ENCODE measurements at places on chromosomes 11 and 22.

DNA sequence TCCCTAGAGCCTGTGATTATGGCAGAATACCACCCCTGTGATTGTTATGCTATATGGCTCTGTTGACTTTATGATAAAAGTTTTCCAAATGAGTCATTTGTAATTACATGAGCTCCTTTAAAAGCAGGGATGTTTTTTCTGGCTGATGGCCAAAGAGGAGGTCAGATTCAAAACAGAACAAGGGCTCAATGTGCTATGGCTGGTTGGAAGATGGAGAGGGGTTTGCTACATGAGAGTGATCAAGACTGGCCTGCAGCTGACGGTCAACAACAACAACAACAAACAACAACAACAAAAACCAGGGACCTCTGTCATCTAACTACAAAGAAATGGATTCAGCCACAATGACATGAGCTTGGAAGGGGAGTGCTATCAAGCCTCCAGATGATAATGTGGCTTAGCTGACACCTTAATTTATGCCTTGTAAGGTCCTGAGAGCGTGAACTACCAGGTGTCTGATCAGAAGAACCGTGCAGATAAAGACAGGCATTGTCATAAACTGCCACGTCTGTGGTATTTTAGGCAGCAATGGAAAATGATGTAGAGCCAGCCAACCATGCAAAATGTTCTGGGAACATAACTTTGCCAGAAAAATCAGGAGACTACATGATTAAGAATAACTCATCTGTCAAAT lies 47.2 kb downstream of the PIWIL3 start:
- DNase-seq: no peak

DNA sequence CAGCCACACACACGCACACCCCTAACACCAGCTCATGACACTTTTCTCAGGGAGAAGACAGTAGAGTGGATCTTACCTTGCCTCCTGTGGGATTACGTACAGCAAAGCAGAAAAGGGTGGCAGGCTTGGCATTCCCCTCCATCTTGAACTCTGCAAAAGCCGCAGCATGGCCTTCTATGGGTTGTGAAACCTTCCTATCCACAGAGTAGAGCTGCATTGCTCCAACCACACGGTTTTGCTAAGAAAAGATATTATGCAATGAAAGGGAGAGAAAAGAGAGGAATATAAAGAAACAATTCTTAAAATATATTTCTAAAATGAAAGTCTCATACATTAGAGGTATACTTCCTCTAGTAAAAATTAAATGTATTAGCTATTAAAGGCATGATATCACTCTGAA lies 48.8 kb downstream of the CLTCL1 start:
- DNase-seq: no peak

GRCh38 chr11:116533186-116533825 lies 239.5 kb downstream of the BUD13 start:
- DNase-seq: no peak

- DNase-seq: peak; percentile 90
Measured at GRCh38 chr11:93197380-93198214, at the start of gene SLC36A4. SLC36A4 (minus strand) TSS chr11:93197991; CDS start chr11:93197832, 159 bp downstream.

GRCh38 chr11:118996926-118997626 lies 862 bp upstream of the CENATAC start:
- DNase-seq: peak; percentile 54

DNA sequence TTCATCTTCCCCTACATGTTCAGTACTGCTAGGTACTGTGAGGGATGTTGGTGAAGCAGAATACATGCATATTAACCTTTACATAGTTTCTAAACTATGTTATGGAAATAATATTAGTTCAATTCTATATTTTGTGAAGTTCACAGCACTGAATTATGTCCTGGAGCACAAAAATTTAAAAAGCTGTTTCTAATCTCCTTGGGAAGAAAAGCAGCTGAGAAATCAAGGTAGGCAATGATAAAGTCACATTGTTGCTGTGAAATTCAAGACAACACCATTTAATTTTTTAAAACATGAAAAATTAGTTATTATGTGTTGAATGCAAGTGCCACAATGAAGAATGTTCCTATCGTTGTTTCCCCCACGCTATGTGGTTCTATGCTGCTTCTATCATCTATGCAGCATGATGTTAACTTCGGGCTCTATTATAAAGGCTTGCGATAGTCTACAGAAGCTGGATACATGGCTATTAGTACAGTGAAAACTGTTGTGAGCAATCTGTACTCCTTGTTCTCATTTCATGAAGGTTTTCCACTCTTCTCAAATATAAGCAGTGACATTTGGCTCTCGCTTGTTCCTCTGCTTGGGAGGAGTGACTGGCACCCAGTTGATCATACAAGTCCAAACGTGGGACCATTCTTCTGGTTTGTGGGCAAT lies 164.3 kb downstream of the AASDHPPT start:
- DNase-seq: no peak

GRCh38 chr11:7072401-7073028 lies 16.3 kb upstream of the RBMXL2 start:
- DNase-seq: no peak

DNA sequence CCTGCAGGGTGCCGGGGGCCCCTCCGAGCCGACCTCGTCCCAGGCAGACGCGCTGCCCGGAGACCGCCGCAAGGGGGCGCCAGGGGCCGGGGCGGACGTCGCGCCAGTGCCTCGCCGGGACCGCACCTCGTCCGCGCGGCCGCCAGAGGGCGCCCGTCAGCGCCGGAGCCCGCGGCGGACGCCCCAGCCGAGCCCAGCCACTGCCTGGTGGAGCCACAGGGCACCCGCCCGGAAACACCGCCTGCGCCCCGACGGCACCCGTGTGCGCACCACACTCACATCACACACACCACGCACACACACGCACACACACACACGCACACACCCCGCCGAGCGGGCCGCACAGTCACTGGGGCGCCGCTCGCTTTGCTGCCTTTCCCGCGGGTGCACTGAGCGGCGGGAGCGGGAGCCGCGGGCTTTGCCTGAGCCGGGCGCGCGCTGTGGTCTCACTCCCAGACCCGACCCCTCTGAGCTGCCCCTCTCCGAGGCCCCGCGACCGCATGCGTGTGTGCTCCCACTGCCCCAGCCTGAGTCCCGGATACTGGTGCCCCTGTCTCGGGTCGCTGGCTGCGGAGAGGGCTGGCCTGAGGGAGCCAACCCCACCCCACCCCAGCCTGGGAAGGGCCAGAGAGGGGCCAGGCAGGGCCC lies 449.3 kb downstream of the OPCML start:
- peak; percentile 85 for DNase-seq

- DNase-seq: no peak
Measured at GRCh38 chr11:99271527-99271926, 250.8 kb downstream of the CNTN5 start.

DNA sequence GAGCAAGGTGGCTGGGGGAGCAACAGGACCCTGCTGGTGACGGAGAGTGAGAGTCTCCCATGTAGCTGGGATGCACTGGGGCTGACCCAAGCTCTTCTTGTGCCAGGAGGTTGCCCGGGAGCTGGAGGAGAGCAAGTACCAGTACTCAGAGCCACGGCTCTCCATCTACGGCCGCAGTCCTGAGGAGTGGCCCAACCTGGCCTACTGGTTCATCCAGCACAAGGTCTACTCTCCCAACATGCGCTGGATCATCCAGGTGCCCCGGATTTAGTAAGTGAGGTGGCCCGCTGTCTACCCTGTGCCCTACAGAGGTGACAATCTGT lies 40.4 kb downstream of the AMPD3 start:
- DNase-seq: no peak

- DNase-seq: no peak
Measured at GRCh38 chr11:133579165-133580031, 47.1 kb upstream of the OPCML start.

DNA sequence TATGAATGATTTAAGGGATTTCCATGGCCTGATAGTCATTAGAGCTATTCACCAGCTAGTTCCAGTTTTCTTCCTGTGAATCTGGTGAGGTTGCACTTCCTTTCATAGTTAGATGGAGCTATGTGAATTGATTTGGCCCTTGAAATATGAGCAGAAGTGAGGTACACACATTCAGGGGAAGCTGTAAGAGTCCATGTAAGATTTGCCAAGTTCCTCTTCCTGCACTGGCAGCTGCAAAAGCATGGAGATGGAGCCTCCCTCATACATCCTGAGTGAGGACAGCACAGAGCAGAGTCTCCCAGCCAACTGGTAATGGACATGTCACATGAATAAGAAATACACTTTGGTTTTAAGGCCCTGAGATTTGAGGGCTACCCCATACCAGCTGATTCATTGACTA lies 111.7 kb downstream of the CD44 start:
- no peak for DNase-seq

- DNase-seq: no peak
Measured at GRCh38 chr11:102276783-102277182, 40.5 kb upstream of the BIRC3 start.

DNA sequence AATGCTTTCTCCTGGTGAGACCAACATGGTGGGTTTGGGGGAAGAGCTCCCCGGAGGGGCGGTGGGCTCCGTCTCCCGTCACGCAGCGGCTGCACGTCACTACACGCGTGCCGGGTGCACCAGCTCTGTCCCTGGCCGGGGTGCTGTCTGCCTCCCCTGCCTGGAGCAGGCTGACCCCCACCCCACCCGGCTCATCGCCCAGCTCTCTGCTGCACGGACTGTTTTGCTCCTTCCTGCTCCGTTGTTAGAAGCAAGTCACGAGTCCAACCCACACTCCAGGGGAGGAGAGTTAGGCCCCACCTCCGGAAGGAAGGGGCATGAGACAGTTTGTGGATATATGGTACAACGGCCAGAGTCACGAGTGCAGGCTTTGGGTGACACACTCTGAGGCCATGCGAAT lies 364.9 kb downstream of the BRD1 start:
- no peak for DNase-seq

- no peak for DNase-seq
Measured at GRCh38 chr11:38304926-38305325, 1706.9 kb upstream of the RAG2 start.

DNA sequence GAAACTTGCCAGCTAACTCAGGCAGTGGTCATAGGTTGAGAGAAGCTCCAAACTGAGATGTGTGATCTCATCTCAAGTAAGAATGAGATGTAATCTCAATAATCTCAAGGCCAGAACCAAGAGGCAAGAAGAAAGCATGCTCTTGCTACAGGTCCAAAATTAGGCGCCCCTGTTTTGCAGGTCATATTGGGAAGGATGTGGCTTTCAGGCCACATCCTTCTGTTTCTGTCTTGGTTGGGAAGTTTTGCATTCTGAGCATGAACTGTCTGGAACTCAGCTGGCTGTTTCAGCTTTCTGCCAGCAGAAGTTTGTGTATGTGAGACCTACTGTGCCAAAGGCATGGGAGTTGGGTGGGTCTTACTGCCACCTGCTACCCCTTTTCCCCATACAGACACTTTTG lies 67.5 kb upstream of the MS4A8 start:
- DNase-seq: no peak

DNA sequence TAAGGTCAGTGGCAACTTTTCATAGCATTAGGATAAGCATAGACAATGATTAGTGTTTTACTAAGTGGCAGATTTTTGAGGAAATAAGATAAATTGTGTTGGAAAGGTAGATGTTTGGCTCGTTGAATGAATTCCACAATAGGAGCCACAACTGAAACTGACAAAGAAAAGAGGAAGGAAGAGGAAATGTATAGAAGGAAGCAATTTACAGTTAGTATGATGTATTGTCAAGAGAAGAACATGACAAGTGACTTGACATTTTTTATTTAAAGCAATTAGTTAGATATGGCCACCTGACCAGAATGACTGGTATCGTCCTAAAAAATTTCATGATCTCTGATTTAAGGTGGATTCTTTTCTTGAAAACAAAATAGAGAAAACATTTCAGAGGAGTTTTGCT lies 3.1 kb upstream of the RAG2 start:
- DNase-seq: no peak

GRCh38 chr11:124198897-124199296 lies 15.8 kb downstream of the OR10D3 start:
- no peak for DNase-seq

DNA sequence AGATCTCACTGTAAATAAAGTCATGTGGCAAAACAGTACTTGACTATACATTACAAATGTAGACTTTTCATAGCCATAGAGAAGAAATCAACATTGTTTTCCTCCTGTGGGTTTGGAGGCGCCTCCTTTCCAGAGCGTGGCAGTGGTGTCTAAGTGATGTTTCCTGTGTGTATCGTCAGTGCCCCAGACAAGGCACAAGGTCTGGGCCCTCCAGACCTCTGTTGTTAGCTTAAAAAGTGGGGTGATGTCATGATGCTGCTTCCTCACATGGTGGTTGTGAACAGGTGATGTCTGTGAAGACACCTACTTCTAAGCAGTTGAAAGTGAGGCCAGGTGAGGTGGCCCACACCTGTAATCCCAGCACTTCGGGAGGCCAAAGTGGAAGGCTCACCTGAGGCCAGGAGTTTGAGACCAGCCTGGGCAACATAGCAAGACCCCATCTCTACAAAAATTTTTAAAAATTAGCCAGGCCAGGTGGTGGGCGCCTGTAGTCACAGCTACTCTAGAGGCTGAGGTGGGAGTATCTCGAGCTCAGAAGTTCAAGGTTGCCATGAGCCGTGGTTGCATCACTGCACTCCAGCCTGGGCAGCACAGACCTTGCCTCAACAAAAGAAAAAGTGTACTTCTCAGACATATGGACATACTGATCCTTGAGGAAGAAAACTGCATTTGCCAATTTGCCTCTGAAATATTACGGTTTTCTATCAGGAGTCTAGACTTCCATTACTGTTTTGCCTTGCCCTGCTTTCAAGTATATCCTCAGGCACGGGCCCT lies 15.7 kb downstream of the NUP50 start:
- no peak for DNase-seq

DNA sequence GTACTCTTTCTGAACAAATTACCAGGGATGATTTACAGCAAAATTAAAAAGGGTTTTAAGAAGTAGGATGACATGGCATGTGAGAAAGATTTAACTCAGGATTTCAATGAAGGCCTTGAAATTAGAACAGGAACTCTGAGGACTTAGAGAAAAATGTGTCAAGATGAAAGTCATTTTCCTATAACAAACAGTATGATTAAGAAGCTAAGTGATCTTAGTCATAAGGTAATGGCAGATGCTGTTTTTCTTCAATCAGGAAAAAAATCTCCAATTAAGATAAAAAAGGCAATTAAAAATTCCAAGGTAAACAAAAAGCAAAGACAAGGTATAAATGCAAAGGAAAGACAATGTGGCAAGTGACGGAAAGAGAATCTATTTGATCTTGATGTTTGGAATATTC lies 73.5 kb downstream of the GAB2 start:
- DNase-seq: no peak

GRCh38 chr11:118229274-118229847 lies 4.5 kb upstream of the JAML start:
- DNase-seq: no peak

- no peak for DNase-seq
Measured at GRCh38 chr11:83192606-83193245, 786 bp upstream of the ANKRD42 start.

Measured in stimulated activated CD8-positive, alpha-beta memory T cell treated with anti-CD3 and anti-CD28 coated beads, Interleukin-4, amount 100 ng/mL, for 48 hours (primary cell).